ENCODE measurements at places on chromosomes 1 and 21.

DNA sequence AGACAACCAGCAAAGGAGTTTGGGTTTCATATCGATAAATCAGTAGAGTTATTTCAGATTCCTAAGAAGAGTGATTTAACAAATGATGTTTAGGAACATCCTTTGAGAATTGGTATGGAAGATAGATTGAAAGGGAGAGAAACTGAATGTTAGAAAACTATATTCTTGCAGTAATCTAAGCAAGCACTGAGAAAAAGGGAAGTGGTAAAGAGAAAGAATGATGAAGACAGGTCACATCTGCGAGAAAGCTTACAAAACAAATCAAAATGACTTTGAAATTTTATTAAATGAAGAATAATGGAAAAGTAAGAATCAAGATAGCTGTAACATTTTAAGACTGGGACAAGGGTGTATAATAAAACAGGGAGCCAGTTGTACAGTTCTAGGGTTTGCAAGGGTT is 177.0 kb downstream of the HS2ST1 start:
- no peaks in the 10 kb centered on the region for H3K4me1 ChIP-seq
- no peaks in the 10 kb centered on the region for H3K27me3 ChIP-seq
- no peak for DNase-seq
- H3K36me3 ChIP-seq, result no peaks in the 10 kb centered on the region
- no peak overlapping the region for H3K27ac ChIP-seq

GRCh38 chr1:186206048-186206570 is 168.9 kb downstream of the TPR start:
- H3K4me3 ChIP-seq, result no peak overlapping the region
- H3K36me3 ChIP-seq, result no peaks in the 10 kb centered on the region
- no peaks in the 10 kb centered on the region for H3K27me3 ChIP-seq
- DNase-seq, result no peak
- no peak overlapping the region for H3K27ac ChIP-seq
- no peaks in the 10 kb centered on the region for H3K4me1 ChIP-seq

GRCh38 chr1:28443550-28443949 is 62.3 kb upstream of the RCC1 start:
- H3K4me3 ChIP-seq, result no peak overlapping the region
- no peak for DNase-seq
- H3K27me3 ChIP-seq, result no peaks in the 10 kb centered on the region
- H3K36me3 ChIP-seq, result no peaks in the 10 kb centered on the region

DNA sequence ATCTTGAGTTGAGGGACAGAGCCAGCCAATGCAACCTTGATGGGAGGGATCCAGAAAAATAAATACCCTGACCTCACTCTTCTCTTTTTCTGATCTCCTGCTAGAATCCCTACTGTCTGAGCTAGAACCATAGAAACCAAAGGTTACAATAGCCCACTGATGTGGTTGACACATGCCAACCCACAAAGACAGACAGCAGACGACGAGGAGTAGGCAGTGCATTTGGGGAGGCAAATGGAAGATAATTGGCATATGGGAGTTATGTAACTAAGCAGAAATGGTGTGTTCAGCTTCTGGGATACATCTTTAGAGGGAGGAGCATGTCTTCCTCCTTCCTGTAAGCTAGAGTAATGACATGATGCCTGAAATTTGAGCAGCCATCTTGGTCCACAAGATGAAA is 171.7 kb upstream of the FGGY start:
- no peaks in the 10 kb centered on the region for H3K4me1 ChIP-seq
- no peaks in the 10 kb centered on the region for H3K27me3 ChIP-seq

GRCh38 chr1:87058343-87058649 is 143.9 kb downstream of the HS2ST1 start:
- H3K4me3 ChIP-seq, result no peak overlapping the region
- H3K36me3 ChIP-seq, result no peaks in the 10 kb centered on the region
- no peak for DNase-seq
- H3K27ac ChIP-seq, result no peak overlapping the region

DNA sequence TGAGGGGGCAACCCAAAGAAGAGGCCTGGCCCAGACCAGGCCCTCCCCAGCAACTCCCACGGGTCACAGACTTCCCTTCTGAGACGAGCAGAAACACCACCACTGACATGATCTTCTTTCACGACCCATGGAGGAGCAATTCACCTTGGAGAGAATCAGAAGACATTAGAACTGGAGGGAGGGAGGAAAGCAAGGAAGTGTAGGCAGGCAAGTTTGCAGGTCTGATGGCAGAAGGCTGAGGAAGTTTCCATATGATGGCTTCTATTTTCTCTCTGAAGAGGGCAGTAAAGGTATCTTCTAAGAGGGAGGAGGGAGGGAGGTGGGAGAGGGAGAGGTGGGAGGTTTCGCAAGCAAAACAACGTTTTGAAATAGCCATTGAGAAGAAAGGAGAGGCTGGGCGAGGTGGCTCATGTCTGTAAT is 1.4 kb upstream of the UBXN10 start:
- peak; percentile 28 for DNase-seq
- H3K36me3 ChIP-seq, result no peaks in the 10 kb centered on the region
- peak overlapping the region; percentile 12 for H3K27ac ChIP-seq
- H3K4me3 ChIP-seq, result no peak overlapping the region

GRCh38 chr1:20148571-20149500 is 9.7 kb downstream of the PLA2G2F start:
- no peak overlapping the region for H3K4me3 ChIP-seq
- no peak for DNase-seq
- no peaks in the 10 kb centered on the region for H3K27me3 ChIP-seq
- H3K4me1 ChIP-seq, result no peaks in the 10 kb centered on the region
- no peak overlapping the region for H3K27ac ChIP-seq
- no peaks in the 10 kb centered on the region for H3K36me3 ChIP-seq

DNA sequence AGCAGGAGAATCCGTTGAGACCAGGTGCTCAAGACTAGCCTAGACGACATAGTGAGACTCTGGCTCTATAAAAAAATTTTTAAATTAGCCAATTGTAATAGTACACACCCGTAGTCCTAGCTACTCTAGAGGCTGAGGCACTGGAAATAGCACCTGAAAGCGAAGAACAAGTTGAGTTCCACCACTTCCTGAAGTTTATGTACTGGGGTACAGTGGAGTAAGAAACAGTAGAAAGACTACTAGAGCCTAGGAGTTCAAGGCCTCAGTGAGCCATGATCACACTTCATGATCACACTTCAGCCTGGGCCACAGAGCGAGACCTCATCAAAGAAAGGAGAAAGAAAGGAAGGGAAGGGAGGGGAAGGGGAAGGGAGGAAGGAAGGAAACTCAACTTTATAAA is 19.8 kb downstream of the RSBN1 start:
- no peak overlapping the region for H3K27ac ChIP-seq
- no peaks in the 10 kb centered on the region for H3K36me3 ChIP-seq
- no peaks in the 10 kb centered on the region for H3K4me1 ChIP-seq
- H3K4me3 ChIP-seq, result no peak overlapping the region
- no peaks in the 10 kb centered on the region for H3K27me3 ChIP-seq

DNA sequence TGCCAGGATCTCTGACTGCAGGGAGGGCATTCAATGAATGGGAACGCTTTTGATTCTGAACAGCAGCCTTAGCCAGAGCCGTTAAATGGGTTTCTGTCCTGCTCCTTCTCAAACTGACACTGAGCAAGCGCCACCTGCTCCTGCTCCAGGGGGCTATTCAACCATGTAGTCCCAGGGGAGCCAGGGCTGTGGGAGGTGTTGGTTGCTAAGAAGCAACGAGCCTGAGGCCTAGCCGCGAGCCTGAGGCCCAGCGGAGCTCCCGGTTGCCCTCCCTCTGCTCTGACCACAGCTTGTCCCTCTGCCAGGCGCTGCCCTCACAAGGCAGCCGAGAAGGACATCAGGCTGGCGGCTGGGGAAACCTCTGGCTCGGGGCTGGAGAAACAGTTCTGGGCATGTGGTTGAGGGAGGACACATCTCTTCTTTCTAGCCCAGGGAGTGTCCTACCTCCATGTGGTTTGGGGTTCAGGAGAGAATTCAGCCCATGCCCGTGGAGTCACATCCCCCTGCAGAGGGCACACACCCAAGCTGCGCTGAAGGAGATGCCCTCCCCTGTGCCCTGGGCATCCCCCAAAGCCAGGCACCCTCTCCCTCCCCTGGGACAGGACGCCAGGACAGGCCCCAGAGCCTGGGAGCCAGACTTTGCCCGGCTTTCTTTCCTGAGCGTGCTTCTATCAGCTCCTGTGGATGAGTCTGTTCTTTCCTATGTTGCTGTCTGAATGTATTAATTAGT is 18.0 kb downstream of the PCP4 start:
- no peak overlapping the region for H3K27ac ChIP-seq
- no peak for DNase-seq
- no peak overlapping the region for H3K4me3 ChIP-seq
- H3K36me3 ChIP-seq, result no peaks in the 10 kb centered on the region
